ENCODE measurements at places on chromosomes 5 and 9.
A peak's percentile ranks its signal among the peaks of the same experiment; 100 is the strongest.

- DNase-seq = no peak
Measured at GRCh38 chr5:136027311-136027710, 1.5 kb upstream of the TGFBI start.

DNA sequence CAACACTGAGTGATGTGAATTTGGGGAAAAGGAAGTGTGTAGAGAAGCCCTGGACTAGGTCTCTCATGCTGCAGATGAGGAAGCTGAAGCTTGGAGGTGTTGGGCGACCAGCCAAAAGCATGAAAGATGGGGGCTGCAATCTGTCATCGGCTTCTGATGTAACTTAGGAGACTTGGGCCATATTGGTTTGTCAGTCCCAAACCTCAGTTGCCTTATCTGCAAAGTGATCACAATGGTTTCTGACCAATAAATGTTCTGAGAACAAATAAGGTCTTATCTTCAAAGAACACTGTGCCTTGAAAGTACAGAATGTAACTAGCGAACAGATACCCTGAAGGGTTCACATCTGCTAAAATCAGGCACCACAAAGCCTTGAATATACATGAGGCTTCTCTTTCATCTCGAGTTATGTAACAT, 198.4 kb upstream of the NR3C1 start:
- no peak for DNase-seq

GRCh38 chr9:20361656-20362570, 260.4 kb downstream of the MLLT3 start:
- no peak for DNase-seq

- no peak for DNase-seq
Measured at GRCh38 chr9:134360180-134360759, 34.0 kb downstream of the RXRA start.

GRCh38 chr9:82196622-82197441, 208.3 kb downstream of the SPATA31D1 start:
- no peak for DNase-seq

- DNase-seq = no peak
Measured at GRCh38 chr5:80146046-80146445, 109.8 kb downstream of the SERINC5 start.

DNA sequence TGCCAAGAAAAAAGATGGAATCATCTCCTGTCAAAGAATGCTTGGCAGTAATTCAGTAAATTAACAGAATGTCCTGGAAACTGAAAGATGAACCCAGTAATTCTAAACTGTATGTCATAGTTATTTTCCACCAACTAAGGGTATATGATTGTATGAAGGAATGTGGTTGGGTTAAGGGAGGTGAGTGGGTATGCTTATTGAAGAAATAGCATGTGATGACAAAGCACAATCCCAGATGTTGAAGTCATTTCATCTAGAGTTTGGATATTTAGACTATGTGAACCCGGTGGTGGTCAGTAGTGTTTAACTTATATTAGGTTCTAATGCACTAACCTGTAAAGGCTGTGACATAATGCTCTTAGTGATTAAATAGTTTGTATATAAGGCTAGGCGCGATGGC, 87.3 kb downstream of the CDKN2A start:
- no peak for DNase-seq

- peak; percentile 15 for DNase-seq
Measured at GRCh38 chr9:8858596-8859161, 1059.1 kb upstream of the DMAC1 start.

DNA sequence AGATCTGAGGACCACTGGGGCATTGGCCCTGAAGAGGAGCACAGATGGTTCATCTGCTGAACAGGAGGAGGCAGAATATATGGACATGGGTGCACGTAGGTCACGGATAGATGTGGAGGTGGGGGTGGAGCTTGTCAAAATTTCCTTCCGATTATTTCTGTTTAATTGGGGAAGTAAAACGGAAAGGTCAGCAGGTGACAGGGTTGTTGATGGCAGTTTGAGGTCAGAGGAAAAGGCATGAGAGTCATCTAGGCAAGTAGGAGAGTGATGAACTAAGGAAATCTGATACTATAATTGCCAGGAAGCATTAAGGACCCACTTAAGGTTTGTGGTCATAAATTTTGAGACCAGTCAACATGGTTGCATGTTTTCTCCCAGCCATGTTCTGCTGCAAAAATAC, 8.4 kb upstream of the FAM81B start:
- peak; percentile 20 for DNase-seq

- no peak for DNase-seq
Measured at GRCh38 chr5:7916171-7916804, 47.3 kb downstream of the MTRR start.

DNA sequence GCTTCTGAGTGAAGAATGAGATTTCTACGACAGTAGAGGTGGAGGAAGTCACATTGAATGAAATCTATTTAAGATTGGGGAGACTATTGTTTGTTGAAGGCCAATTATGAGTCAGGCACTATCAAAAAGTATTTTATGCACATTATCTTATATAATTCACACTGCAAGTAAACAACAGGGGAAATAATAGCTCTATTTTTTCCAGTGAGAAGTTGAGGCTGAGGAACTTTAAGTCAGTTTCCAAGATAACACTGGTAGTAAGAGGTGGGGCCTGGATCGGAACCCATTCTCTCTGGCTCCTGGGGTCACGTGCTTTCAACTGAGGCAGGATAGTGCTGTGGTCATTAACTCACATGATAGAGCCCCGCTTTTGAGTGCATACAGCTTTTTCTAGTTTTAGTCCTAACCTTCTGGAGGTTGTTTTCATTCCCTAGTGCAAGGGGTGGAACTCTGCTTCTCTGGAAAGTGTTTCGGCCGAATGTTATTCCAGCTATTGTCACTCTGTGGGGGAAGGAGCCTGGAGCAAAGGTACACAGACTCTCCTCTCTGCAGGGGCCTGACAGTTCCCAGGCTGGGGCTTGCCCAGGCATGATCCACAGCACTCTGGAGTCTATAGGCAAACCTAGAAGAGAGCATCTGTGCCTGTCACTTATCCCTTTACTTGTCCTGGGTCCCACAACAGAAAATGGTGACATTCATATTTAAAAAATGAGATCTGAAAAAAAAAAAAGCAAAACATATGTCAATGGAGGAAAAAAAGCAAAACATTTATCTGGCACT, 352.4 kb upstream of the ACTBL2 start:
- DNase-seq = peak; percentile 10

- DNase-seq = no peak
Measured at GRCh38 chr5:9058666-9059065, 487.2 kb downstream of the SEMA5A start.

DNA sequence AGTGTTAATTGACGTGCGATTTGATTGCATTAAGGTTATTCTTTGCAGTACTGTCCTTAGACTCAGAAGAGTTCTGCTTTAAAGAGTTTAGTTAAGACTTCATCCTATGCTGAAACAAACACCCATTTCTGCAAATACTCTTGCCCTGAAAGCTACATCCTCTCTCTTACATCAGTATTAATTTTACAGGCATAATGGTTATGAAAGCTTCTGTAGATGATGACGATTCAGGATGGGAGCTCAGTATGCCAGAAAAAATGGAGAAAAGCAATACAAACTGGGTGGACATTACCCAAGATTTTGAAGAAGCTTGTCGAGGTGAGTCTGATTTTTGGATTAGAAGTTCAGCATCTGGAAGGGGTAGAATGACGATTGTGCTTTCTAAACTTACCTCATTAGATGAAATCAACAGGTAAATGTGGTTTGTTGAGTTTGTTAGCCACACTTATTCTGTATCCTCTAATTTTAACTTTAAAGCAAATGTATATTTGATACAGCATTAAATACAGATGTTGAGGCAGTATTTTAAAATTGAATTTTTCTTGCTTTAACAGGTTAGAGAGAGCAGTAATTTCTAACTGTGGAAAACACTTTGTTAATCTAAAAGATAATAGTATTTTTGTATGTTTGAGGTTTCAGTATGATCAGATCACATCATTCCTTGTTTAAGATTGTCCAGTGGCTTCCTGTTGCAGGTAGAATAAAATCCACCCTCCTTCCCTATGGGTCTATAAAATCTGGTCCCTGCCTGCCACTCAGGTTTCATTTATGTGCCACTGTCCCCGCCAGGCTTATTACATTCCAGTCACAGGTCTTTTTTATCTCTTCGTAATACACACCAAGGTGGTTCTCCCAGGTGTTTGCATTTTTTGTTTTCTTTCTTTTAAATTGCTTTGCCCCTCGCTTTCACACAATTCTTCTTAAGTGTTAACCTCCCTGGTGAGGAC, 1.3 kb downstream of the NAA35 start:
- DNase-seq = no peak

- DNase-seq = no peak
Measured at GRCh38 chr5:6159832-6160430, 218.4 kb downstream of the MED10 start.

- no peak for DNase-seq
Measured at GRCh38 chr9:840343-840742, 1.2 kb upstream of the DMRT1 start.

- no peak for DNase-seq
Measured at GRCh38 chr9:111645806-111646205, 14.7 kb downstream of the DNAJC25 start.

- DNase-seq = no peak
Measured at GRCh38 chr5:14756478-14756877, 92.0 kb downstream of the OTULIN start.

DNA sequence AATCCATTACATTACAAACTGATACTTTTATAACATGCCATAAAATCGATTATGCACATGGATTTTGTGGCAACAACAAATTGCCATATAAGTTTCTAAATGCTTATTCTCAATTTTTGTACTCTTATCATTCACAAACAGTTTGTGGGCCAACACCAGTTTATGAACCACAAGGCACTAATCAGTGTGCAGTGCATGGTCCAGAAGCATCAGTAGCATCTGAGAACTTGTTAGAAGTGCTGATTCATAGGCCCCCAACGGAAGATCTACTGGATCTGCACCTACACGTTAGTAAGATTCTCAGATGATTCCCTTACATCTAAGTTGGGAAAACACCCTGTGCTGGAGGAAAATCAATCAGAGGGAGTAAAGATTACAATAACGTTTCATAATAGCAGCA, 242.8 kb downstream of the TRPM3 start:
- no peak for DNase-seq

DNA sequence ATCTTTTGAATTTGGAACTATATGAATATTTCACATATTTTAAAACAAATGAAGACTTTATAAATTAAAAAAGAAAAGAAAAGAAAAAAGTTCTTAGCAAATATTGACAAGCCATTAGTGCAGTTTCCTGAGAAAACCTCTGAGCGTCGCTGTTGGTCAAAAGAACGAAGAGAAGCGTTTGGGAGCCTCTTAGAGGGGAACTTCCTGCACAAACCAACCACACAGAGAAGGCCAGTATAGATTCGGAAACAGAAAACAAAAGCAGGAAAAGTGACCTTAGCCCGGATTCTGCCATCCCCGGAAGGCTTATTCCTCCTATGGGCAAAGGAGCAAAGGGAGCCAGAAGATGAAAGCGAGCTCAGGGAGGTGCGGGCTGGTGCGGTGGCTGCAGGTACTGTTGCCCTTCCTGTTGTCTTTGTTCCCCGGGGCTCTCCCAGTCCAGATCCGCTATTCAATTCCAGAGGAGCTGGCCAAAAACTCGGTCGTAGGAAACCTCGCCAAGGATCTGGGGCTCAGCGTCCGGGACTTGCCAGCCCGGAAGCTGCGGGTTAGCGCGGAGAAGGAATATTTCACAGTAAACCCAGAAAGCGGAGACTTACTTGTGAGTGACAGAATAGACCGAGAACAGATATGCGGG, at the start of gene PCDHGB2:
TSS of gene PCDHGB2 (plus strand) at position 205 of the 637 bp plus-strand sequence. CDS start at position 347, 142 bp downstream.
- DNase-seq = peak; percentile 11

DNA sequence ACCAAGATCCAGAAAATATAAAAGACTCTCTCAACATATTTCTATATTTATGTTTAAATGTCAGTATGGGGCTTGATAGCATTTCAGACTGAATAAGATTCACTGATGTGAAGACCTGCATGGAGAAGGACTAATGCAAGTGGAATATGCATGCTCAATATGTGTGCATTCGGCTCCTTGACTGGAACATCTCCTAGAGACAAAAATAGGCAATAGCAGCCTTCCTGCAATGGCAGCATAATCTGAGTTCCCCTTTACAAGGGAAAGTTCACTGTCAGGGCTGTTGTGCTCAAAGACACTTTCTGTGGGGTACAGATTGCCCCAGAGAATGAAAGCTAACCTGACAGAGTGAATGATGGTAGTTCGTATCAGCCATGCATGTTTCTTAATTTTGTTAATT, 42.4 kb downstream of the STARD4 start:
- DNase-seq = no peak

- no peak for DNase-seq
Measured at GRCh38 chr5:41416336-41416735, 94.1 kb downstream of the PLCXD3 start.

DNA sequence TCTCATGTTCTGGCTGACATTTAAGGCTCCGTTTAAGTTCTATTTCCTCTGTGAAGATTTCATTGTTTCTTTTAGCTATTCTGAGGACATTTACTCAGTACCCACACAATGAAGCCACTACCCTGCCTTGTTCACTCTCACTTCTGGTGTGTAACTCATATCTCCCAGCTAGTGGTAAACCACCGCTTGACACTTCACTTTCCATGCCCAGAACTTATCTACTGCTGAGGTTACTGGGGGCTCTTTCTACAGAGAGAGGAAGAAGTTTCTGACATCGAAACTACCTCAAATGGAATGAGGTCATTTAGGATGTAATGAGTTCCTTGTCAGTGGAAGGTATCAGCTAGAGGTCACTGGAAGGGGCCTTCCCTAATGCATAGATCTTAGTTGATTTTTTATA, 501.5 kb downstream of the DMAC1 start:
- no peak for DNase-seq

DNA sequence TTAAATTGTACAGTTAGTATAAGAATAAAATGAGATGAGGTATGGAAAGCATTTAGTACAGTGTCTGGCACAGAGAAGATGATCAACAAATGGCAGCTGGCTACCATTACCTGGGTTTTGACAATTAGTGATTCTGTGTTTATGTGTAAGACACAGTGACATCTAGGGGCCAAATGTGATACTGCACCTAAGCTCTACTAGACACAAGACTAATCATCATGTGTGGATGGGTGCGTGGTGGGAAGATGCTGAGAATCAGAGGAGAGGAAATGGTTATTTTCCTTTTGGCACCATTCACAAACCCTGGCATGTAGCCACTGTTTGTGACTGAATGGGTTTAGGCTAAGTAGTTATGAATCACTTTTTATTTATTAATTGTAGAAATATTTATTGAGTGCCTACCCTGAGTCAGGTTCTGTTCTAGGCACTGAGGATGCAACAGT, 109.8 kb upstream of the TBC1D2 start:
- DNase-seq = no peak

DNA sequence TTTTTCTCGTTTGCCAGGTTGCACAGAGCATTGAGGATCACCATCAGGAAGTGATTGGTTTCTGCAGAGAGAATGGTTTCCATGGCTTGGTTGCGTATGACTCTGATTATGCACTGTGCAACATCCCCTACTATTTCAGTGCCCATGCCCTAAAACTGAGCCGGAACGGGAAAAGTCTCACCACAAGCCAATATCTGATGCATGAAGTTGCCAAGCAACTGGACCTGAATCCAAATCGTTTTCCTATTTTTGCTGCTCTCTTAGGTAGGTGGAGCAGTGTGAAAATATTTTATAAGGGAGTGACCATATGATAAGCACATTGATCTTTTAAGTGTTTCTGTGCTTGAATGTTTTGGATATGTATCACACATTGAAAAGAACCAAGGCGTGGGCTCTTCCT, 17.7 kb upstream of the FAM120AOS start:
- no peak for DNase-seq

- DNase-seq = no peak
Measured at GRCh38 chr5:143494162-143494561, 90.7 kb upstream of the NR3C1 start.

Measured in SK-N-DZ (cell line).